A549 treated with Mapracorat at 1 μM for 4 hours (cell line): ENCODE measurements at places on chromosomes 6 and 20. TPM values are rescaled to one million over a fixed set of nuclear protein-coding genes. Genes with fewer than 3 reads are reported as not detected.

PRRT1 gene
- 0.33 to 1.5 TPM (median 0.63 TPM) in 5 replicates for total RNA-seq

DPPA5 gene
- total RNA-seq = not detected in 5 replicates

LY6G5C gene
- 0.92 to 1.6 TPM (median 1.1 TPM) in 5 replicates for total RNA-seq

PROKR2 gene
- not detected in 5 replicates for total RNA-seq

LRRC73 gene
- 0.46 to 1.3 TPM (median 1.1 TPM) in 5 replicates for total RNA-seq

RPL7L1 gene
- 61.4 to 82.5 TPM (median 64.6 TPM) in 5 replicates for total RNA-seq

POU5F1 gene
- total RNA-seq = 7.2 to 14.5 TPM (median 10.3 TPM) in 5 replicates

TBX18 gene
- 14.9 to 22.2 TPM (median 20.2 TPM) in 5 replicates for total RNA-seq

AVP gene
- total RNA-seq = not detected in 5 replicates

PCSK2 gene
- total RNA-seq = not detected in 5 replicates

RNGTT gene
- total RNA-seq = 7.0 to 9.5 TPM (median 8.1 TPM) in 5 replicates

OSER1 gene
- total RNA-seq = 52.2 to 56.2 TPM (median 53.3 TPM) in 5 replicates

ETV7 gene
- total RNA-seq = 0.10 to 0.26 TPM (median 0.15 TPM) in 4 of 5 replicates, not detected in the other

FAM209B gene
- total RNA-seq = 0.22 to 0.67 TPM (median 0.34 TPM) in 5 replicates

PSMA7 gene
- total RNA-seq = 481 to 596 TPM (median 560 TPM) in 5 replicates

FAM209A gene
- total RNA-seq = 0.28 to 0.43 TPM (median 0.30 TPM) in 4 of 5 replicates, not detected in the other

GRM1 gene
- 0.01 to 0.02 TPM in 2 of 5 replicates, not detected in the others for total RNA-seq

HLA-DQB1 gene
- total RNA-seq = not detected in 5 replicates

RNF39 gene
- total RNA-seq = not detected in 5 replicates

VNN1 gene
- total RNA-seq = 0.06 to 0.15 TPM (median 0.10 TPM) in 3 of 5 replicates, not detected in the others

PLN gene
- not detected in 5 replicates for total RNA-seq

LY86 gene
- not detected in 5 replicates for total RNA-seq

HDGFL1 gene
- not detected in 5 replicates for total RNA-seq

NNAT gene
- not detected in 5 replicates for total RNA-seq

GSTA3 gene
- not detected in 5 replicates for total RNA-seq

SMLR1 gene
- total RNA-seq = not detected in 5 replicates

FUT9 gene
- total RNA-seq = not detected in 5 replicates

KCNK15 gene
- total RNA-seq = 0.45 to 0.87 TPM (median 0.54 TPM) in 5 replicates

OLIG3 gene
- total RNA-seq = not detected in 5 replicates

MAP3K5 gene
- total RNA-seq = 1.9 to 2.3 TPM (median 2.2 TPM) in 5 replicates

FOXC1 gene
- 5.1 to 8.2 TPM (median 7.2 TPM) in 5 replicates for total RNA-seq

TBC1D32 gene
- 0.80 to 1.8 TPM (median 1.2 TPM) in 5 replicates for total RNA-seq
